ENCODE measurements at places on chromosomes 16 and 17.

GRCh38 chr16:2817340-2818271, 569 bp downstream of the PRSS21 start:
- no peak for DNase-seq

GRCh38 chr17:80598813-80599545, 54.3 kb downstream of the RPTOR start:
- no peak for DNase-seq

DNA sequence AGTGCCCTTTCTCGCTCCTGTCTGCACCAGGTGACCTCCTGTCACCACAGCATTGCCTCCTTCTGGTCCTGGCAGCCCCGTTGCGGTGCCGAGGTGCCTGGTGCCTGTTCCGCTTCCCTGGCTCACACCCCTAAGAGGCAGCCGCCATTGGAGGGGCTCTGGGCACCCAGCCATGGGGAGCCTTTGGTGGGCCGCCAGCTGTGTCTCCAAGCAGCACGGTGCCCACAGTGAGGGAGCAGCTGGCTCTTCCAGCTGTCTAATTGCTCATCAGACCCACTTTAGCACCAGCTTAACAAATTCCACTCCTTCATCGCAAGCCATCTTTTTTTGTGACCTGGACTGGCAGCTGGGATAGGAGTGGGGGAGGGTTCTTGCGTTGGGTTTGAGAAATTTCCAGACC, 276.1 kb downstream of the SNX29 start:
- DNase-seq, result no peak

DNA sequence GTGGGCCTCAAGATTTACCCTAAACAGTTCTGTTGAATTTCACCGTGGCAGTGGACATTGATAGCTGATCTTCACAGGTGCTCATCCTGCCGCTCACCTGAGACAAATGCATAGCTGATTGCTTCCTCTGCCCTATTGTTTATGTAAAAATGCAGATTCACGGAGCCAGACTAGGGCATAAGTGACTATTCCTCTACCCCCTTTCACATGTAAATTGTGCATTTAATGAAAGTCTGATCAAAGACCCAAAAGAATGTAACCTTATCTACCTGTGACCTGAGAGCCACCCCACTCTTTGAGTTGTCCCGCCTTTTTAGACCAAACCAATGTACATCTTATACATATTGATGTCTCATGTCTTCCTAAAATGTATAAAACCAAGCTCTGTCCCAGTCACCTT, 312.4 kb upstream of the CDH5 start:
- no peak for DNase-seq

- no peak for DNase-seq
Observed at GRCh38 chr17:58996968-58997367, 109.7 kb downstream of the TRIM37 start.

DNA sequence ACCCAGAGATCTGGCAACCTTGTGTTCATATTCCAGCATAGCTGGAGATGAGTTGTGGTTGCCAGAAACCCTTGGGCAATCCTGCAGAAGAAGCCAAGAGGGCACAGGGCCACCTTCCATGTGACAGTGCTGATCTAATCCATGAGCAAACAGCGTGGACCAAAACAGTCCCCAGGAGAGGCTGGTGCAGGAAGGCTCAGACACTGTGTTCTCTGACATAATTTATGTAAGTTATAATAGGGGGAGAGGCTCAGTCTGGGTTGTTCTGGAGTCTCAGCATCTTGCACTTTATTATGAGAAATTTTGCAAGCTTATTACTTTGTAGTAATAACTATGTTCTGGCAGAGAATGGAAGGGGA, 273.9 kb downstream of the HAPSTR1 start:
- no peak for DNase-seq

GRCh38 chr17:20784100-20784665, 204.7 kb downstream of the CDRT15L2 start:
- DNase-seq, result no peak

DNA sequence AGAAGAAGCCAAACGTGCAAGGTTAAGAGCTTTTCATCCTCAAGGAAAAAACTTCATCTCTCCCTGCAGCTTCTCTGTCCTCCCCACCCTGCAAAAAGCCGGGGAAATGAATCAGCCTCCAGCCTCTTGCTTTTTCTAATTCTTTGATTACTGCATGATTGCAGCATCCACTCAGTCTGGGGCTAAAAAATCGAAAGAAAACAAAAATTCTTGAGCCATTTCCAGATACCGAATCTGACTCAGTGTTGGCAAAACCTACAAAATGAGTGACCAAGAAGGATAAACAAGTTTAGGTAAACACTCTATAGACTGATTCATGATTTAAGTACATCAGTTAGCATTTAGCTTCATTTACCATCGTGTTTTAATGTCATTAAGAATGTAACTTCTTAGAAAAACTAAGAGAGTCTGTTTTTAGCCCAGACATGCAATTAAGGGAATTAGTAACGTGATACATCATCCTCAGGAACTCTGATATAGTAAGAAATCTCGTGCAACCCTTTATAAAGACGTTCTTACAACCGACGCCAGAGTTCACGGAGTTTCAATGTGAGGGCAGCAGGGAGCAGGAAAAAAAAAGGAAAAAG, 287.3 kb upstream of the FOXF1 start:
- DNase-seq, result peak; percentile 88

DNA sequence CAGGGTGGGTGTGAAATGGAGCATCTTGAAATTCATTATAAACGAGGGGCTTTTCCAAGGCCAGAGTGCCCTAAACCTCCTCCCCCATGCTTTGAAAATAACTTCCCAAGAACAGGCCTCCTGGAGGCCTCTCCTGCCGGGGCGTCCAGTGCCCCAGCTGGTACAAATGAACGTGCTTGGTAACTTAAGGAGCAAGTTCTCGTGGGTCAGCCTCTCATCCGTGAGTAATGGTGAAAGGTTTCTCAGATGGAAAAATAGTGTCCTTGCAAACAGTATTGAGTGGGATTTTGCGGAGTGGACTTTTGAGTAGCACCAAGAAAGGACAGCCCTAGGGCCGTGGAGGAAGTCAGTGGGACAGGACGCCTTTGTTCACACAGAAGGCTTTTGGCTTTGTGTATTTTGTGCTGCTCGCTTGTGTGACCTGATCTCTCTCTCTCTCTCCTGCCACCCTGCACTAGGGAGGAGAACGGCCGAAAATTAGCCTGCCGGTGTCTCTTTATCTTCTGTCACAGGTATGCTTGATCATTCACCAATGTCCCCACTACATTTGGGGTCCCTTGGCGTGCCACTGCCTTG, 34.6 kb downstream of the CLEC16A start:
- DNase-seq, result no peak

DNA sequence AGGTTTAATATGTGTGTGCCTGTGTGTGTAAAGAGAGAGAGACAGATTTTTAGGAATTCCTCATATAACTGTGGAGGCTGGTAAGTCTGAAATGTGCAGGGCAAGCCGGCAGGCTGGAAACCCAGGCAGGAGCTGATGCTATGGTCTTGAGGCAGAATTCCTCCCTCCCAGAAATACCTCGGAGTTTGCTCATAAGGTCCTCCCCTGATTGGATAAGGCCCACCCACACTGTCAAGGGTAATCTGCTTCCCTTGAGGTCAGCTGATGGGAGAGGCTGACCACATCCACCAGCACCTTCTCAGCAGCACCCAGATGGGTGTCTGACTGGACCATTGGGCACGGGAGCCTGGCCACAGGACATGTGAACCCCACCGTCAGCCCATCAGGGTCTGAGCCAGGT, 42.4 kb downstream of the C16orf95 start:
- peak; percentile 15 for DNase-seq

DNA sequence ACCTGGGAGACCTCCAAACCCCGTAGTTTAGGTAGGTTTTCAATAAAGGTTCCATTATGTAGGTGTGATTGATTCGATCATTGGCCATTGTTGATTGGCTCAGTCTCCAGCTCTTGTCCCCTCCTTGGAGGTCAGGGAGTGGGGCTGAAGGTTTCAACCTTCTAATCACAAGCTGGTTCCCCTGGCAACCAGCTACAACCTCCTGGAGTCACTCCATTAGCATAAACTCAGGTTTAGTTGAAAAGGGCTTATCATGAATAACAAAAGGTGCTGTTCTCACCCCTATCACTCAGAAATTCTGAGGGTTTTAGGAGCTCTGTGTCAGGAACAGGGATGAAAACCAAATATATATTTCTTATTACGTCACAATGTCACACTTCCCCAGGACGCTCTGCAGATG, 28.5 kb downstream of the TMEM132E start:
- DNase-seq, result no peak

GRCh38 chr16:69396187-69397061, 10.6 kb upstream of the TERF2 start:
- peak; percentile 95 for DNase-seq

DNA sequence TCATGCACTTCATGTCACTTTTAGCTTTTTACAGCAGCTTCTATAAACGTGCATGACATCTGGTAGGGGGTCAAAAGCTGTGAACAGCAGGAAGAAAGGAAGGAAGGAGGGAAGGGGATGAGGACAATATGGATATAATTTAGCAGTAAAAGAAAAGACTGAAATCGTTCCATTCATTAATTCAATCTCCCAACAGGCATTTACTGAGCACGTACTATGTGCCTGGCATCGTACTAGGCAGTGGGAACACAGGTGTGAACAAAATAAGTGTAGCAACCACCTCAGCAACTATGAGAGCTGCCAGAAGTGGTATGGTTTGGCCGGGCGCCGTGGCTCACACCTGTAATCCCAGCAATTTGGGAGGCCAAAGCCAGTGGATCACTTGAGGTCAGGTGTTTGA, 19.1 kb upstream of the USP7 start:
- DNase-seq, result no peak

- DNase-seq, result no peak
Observed at GRCh38 chr16:72481419-72481818, 309.5 kb upstream of the PMFBP1 start.

DNA sequence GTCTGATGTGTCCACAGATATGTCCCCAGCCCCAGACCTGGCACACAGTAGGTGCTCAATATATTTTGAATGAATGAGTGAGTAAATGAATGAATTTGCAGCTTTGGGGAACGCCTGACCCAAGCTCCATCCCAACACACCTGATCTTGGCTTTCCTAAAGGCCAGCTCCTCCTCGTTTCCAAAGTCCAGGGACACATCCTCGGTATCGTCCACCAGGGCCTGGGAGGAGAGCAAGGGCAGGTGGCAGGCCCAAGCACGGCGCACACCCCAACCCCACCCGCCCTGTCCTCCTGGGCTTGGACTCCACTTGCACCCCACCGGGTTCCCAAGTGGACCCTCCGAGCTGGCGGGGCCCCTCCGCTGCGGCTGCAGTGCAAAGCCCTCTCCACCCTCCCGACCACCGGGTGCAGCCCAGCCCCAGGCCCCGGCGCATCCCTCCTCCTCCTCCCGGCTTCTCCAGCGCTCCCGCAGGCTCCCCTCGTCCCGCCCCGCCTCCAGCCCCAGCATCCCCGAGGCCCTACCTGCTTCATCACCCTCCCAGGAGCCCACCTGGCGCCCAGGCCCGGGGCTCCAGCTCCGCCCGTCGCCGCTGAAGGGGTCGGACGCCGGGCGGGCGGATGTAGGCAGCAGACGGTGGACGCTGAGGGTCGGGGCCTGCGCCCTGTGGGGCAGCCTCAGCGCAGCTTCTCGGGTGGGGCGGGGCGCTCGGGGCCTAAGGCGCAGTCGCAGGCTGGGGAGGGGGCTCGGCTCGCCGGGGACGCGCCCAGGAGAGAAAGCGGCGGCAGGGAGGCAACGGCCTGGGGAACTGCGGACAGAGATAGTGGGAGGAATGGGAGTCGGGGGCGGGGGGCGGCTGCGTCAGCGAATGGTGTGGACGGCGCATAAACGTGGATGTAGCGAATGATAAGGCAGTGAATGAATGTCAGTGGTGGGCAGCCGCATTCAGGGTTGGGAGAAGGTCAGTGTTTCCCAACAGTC, at the start of gene TVP23A:
TSS of gene TVP23A (minus strand) at position 832 of the 979 bp plus-strand sequence. CDS start at position 531, 301 bp downstream.
- no peak for DNase-seq

- no peak for DNase-seq
Observed at GRCh38 chr17:50187751-50188530, 13.5 kb downstream of the COL1A1 start.

GRCh38 chr16:71205482-71206131, 24.9 kb downstream of the HYDIN start:
- DNase-seq, result no peak

GRCh38 chr17:33292981-33293867, at the start of gene ASIC2:
Gene ASIC2, minus strand, starts transcription at chr17:33293295.
- DNase-seq, result no peak

GRCh38 chr17:57279432-57279831, 23.1 kb downstream of the MSI2 start:
- DNase-seq, result no peak

- DNase-seq, result no peak
Observed at GRCh38 chr17:38582069-38582468, 23.7 kb downstream of the SRCIN1 start.

DNA sequence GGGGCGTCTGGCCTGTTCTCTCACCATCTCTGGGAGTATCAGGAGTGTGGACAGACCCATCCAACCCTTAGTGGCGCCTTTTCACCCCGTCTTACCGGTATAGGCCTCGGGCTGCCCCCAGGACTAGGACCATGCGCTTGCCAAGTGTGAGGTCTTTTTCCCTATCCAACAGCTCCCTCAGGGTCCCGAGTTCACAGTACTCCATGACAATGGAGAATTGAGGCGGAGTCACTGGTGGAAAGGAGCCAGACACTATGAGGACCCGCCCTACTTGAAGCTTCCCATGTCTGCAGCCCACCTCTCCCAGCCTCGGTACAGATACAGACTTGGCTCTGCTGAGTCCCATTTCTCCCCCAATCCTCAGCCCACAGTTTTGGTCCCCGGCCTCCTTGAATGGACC, 15.9 kb upstream of the RFWD3 start:
- no peak for DNase-seq

DNA sequence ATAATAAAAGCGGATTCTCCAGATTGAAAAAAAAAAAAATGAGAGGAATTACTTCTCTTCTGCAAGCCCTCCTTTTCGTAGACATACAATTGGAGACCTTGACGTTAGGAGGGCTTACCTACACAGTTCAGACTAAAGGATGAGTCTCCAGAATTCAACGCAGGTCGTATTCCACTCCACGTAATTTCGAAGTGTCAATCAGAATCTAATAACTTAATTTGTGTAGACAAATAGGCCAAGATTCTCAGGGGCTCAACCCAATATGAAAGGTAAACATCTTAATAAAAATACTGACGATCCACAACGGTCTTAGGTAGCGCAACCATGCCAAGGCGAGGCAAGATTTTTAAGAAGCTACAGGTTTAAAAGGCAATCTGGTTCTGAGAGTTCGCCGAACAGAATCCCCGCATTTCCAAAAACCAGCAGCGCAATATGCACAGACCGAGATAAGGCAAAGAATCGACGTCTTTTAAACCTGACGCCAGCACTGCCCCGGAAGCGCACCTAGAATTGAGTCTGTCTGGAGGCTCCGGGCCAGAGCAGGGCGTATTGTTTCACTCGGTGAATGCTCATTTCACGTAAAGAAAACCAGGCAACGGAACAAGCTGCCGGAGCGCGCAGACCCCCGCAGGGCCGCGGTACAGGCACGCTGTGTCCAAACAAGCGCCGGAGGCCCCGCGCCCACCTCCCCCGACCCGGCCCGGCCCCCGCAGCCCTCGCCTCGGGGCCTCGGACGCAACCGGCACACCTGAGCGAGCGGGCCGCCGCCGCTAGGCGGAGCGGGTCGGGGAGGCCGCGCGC, 623 bp downstream of the MBTPS1 start:
- peak; percentile 62 for DNase-seq

Measured in ELR (cell line).